ENCODE measurements at places on chromosomes 12 and 14.

- DNase-seq, result no peak
These were observed 55.9 kb downstream of the MOK start for GRCh38 chr14:102249041-102249440.

- DNase-seq, result no peak
These were observed 88.6 kb downstream of the R3HDM2 start for GRCh38 chr12:57342207-57342691.

DNA sequence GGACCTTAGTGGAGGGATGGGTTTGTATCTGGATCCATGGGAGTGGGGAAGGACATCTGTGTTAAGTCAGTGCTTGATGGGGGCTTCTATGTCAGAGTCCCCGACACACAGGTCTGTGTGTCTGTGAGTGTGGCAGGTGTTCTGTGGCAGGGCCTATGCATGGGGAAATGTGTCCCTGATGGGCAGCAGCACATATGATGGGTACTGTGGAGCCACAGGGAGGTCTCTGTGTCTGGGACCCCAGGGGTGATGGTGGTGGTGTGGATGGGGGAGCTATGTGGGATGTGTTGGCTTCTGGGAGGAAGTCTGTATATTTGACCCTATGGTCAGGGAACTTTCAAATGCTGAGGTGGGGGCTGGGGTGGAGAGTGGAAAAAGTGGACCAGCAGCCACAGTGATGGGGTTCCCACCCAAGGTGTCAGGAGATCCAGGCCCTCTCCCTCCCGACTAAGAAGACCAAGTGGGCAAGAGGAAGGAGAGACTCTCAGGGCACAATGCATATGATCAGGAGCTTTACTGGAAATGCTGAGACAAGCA is 16.5 kb downstream of the KRT7 start:
- DNase-seq, result no peak

DNA sequence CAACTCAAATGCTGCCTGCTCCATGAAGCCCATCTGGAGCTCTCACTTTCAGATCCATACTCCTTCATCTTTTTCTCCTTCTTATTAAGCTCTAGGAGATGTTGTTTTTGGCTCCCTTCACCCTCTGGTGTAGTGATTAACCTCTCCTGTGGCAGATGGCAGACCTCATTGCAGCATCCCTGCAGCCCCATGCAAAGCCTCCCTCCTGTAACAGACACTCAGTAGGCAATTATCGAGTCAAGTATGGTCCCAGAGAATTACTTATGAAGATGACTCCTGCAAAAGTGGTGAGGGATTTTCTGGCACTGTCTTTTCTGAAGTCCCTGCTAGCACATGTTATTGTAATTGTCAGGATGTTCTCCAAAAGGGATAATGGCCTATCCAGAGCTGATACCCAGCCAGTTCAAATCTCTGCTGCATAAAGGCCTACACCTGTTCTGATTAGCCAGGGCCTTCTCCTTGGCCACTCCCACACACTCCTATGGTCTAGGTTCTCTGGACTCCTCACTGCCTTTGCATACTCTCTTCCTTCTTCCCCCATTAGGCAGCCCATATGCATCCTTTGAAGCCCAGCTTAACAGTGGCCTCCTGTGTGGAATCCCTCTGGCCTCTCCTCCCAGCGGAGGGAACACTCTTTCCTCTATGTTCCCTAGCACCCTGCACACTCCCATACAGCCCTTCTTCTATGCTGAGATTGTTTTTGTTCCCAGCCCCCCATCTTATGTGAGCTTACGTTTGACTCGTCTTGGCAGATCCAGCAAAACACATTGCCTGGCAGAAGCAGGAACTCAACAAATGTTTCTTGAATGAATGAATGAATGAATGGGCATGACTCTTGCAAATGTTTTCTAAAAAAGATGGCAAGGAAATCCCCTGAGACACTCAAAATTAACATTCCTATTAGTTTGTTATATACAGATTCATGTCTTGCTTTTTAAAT is 43.9 kb upstream of the MDM1 start:
- no peak for DNase-seq

GRCh38 chr12:12272869-12273268 is 6.0 kb upstream of the LRP6 start:
- DNase-seq, result no peak

GRCh38 chr12:47271800-47272239 is 192.1 kb upstream of the AMIGO2 start:
- DNase-seq, result no peak

GRCh38 chr12:90124914-90125313 is 416.3 kb upstream of the ATP2B1 start:
- DNase-seq, result no peak
